ENCODE measurements at places on chromosomes 3 and 15.

GRCh38 chr3:106582151-106582550, 713.3 kb upstream of the CBLB start:
- no peak for DNase-seq

GRCh38 chr15:92687746-92688145, 32.2 kb upstream of the FAM174B start:
- no peak for DNase-seq

DNA sequence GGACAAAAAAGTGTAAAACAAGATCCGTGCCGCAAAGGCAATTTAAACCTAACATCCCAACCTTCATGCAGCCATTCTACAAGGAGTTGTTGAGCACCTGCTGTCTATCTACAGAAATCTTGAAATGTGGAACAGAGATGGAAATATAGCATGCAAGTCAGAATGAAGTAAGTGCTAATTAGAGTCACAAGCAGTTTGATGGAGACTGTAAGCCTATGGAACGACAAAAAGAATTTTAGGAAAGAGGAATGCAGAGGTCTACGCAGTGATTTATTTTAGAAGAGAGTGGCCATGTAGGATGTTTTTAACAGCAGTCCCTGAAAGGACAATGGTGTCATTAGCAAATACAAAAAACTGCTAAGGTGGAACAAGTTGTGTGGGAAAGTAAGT, 851 bp upstream of the DCBLD2 start:
- DNase-seq, result no peak

GRCh38 chr3:110062716-110063115, 725.4 kb upstream of the DPPA4 start:
- DNase-seq, result no peak

DNA sequence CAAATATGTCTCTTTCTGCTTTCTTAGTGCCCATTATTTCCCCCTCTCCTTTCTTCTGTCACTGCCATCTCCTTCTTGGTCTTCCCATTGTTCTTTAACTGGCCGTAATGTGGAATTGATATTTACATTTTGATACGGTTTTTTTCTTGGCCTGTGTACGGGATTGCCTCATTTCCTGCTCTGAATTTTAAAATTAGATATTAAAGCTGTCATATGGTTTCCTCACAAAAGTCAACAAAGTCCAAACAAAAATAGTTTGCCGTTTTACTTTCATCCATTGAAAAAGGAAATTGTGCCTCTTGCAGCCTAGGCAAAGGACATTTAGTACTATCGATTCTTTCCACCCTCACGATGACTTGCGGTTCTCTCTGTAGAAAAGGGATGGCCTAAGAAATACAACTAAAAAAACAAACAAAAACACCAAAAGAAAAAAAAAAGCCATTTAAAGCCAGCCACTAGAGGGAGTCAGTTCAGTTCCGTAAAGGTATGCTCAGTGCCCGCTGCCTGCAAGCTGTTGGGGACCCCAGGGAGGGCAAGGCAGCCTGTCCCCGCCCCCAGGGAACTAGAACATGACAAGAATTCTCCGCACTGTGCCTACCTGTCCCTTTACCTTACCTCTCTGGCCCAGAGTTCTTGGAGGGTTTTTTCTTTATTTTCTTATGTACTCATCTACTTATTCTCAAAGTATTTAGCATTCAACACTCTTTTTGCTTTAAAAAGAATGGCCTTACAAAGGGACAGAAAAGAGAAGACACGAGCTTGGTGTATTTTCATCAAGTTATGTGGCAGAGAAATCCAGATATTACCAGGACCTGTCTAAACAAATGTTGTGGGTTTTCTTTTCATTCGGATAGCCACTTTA, 30.0 kb upstream of the NR2E3 start:
- peak; percentile 21 for DNase-seq

DNA sequence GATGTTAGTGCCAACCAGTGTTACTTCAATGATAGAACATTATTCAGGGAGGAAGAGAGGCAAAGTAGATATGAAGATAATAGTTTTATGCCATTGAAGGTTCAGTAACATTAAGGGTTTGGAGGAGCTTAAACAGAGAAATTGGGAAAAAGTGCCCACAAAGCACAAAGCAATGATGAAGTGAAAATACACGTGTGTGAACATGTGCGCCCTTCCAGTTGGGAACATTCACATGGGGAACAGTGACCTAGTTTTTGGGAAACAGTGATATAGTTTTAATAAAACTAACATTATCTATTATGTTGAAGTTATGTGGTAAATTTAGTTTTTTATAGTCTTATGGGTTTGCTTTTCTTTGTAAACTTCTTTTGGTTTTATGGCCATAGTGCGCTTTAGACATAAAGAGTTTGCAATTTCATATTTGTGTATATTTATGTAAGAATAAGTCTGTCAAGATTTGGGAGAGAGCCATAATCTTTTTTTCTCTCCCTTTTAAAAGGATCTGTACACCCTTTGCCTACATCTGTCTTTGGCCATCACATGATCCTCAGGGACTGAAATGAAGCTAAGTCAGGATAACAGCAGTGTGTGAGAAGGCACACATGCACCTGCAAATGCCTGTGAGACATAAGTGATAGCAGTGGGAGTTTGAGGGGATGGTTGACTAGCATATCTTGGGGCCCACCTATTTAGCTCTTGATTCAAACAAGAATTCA, 450.3 kb upstream of the THRB start:
- no peak for DNase-seq

DNA sequence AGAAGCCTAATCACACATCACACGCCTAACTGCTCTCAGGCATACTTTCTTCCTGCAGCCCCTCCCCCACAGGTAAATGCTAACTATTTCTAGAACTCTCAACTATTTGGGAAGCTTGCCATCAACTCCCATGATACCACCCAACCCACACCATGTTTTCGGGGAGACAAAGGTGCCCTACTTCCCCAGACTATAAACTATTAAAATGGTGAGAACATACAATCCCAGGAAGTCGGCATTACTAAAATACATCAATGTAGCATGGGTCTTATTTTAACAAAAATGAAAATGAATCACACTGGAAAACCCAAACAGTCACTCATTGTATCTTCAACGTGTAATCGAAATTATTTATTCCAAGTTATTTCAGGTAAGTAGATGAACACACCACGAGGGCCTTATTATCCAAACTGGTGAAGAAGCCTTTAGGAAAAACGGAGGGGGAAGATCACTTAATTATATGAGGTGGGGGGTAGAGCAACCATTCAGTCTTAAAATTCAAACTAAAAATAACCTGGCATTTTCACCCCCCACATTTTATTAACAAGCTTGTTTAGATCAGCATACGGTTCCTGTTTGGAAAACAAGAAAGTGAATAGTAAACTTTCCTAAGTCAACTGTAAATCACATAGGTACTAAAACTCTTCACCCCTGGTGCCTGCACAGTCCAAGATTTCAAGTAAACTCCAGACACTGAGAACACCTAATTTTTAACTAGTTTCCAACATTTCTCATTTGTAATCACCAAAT, 1.9 kb downstream of the TBL1XR1 start:
- DNase-seq, result peak; percentile 22

DNA sequence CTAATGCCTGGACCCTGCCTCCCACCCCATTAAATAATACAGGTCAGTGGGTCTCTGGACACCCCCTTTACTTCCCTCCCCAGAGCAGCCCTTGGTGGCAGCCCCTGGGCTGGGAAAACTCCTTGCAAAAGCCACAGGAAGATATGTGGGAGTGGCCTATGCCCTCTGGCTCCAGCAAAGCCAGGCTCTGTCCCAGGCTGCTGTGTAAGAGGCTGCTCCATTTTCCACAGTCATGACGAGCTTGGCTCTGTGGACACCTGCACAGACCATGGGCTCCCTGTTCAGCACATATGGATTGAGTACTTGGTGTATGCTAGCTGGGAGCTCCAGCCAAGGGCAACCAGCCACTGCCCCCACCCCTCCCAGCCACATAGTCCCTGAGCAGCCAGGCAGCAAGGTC, 13.0 kb downstream of the CACNA2D2 start:
- DNase-seq, result no peak

DNA sequence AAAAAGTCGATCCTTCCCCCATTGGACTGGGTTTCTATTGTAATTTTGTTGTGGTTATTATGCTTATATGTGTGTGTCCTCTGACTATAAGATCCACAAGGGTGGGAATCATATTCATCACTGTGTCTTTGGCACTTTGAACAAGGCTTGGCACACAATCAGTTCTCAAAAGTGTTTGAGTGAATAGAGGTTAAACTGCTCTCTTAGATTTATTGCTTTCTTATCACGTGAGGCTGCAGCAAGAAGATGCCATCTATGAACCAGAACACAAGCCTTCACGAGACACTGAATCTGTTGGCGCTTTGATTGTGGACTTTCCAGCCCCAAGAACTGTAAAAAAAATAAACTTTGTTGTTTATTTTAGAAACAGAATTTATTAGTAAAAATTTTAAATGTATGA, 295.0 kb upstream of the MDFIC2 start:
- DNase-seq, result no peak

GRCh38 chr3:71489315-71489761, 94.2 kb downstream of the FOXP1 start:
- DNase-seq, result no peak

DNA sequence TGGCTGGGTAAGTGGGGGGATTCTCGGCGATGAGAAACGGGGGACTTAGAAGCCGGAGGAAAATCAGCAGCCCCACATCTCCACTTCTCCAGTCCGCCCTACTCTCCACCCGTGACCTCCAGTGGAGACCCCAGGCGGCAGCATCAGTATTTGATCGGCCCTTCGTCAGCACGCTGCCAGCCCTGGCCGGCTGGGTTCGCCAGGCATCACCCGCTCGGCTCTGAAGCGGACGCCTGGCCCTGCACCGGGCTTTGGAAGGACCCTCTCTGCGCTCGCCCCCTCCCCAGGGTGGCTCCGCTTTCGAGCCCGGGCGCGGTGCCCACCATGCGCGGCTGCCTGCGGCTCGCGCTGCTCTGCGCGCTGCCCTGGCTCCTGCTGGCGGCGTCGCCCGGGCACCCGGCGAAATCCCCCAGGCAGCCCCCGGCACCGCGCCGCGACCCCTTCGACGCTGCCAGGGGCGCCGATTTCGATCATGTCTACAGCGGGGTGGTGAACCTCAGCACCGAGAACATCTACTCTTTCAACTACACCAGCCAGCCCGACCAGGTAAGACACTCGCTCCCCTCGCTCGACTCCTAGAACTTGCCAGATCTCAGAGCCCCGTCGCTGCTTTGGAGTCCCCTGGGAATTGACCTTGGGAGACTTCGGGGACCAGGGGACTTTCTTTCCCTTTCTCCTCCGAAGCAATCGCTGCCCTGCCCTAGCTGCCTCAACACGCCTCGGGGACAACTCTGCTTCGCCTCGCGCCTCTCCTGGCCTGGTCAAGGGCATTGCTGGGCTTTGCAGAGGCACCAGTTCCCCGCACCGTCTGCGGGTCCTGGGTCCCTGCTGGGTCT, 561 bp downstream of the SIDT1 start:
- DNase-seq, result peak; percentile 51

DNA sequence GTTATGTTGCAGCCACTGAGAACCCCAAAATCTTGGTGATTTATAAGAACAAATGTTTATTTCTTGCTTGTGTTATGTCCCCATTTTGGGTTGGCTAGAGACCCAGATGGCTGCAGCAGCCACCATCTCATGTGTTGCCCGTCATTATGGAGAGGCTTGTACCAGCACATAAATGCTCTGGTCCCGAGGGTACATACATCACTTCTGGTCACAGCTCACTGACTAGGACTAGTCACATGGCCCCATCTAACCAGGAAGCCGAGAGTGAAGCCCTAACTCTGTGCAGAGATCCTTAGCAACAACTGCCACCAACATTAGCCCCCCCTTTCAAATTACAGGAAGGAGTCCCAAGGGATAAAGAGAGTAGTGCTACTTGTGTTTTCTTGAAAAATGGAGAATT, 25.5 kb upstream of the HACD2 start:
- DNase-seq, result no peak

DNA sequence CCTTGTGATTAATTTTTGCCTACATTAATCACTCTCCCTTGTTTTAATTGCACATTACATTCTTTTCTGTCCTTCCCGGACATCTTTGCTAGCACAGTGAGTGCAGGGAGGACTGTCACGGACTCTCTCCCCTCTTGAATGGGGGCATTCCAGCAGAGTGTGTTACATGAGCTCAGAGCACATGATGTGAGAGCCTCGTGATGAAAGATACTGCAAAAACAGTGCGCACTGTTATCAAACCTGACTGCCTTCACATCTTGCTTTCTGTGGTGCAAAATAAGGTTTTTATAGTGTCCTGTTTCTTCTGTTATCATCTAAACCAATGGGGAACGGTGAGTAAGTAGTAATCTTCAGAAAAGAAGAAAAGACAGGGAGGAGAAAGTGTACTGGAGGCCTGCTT, 167.5 kb downstream of the PGPEP1L start:
- no peak for DNase-seq

GRCh38 chr3:42901073-42901415, 4.9 kb upstream of the ZNF662 start:
- DNase-seq, result no peak

DNA sequence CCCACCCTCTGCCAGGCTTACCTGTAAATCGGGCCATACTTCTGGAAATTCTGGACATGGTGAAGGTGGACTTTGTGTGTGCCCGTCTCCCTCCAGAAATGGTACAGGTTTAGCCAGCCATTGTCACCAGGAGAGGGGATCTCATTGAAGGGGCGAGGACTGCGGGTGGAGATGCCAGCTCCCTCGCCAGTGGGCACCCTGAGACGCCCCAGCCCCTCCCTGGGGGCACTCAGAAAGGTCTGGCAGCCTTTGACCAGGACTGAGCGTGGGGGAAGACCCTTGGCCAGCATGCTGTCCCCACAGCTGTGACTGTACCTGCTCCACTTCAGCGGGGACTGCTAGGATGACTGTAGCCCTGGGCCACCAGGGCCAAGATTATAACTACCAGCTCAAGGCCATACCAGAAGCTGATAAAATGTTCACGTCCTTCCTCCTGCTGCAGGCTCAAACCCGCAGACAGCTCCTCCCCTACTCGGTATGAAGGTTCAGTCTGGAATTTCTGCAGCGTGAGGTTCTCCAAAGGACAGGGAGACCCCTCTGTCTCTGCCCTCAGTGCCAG, at the start of gene CYP11A1:
CYP11A1 (minus strand) TSS at position 351 of the 559 bp plus-strand sequence; CDS start at position 290, 61 bp downstream.
- no peak for DNase-seq

GRCh38 chr15:84681831-84682230, 23.8 kb upstream of the NMB start:
- DNase-seq, result peak; percentile 57

- peak; percentile 54 for DNase-seq
These were observed 353.5 kb downstream of the MCTP2 start for GRCh38 chr15:94584833-94585244.

DNA sequence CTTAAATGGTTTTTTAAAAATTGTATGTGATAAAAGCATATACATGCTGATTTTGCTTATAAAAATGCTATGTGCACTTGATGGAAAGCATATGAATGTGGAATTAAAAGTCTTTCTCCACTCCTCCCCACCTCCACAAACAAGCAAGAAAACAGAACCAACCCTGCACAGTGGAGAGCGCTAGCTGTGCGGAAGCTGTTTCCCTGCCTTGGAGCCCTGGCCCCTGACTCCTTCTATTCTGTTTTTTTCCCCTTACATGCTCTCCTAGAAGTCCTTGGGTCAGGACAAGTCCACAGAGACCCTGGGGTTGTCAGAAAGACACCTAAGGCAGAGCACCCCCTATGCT, 64.2 kb downstream of the BOC start:
- no peak for DNase-seq

GRCh38 chr3:182303169-182303568, 490.1 kb upstream of the ATP11B start:
- DNase-seq, result no peak

Measured in stimulated activated CD4-positive, alpha-beta T cell treated with anti-CD3 and anti-CD28 coated beads, Interleukin-2, amount 100 ng/mL, for 24 hours (primary cell).